ENCODE measurements at places on chromosomes 4 and X.

DNA sequence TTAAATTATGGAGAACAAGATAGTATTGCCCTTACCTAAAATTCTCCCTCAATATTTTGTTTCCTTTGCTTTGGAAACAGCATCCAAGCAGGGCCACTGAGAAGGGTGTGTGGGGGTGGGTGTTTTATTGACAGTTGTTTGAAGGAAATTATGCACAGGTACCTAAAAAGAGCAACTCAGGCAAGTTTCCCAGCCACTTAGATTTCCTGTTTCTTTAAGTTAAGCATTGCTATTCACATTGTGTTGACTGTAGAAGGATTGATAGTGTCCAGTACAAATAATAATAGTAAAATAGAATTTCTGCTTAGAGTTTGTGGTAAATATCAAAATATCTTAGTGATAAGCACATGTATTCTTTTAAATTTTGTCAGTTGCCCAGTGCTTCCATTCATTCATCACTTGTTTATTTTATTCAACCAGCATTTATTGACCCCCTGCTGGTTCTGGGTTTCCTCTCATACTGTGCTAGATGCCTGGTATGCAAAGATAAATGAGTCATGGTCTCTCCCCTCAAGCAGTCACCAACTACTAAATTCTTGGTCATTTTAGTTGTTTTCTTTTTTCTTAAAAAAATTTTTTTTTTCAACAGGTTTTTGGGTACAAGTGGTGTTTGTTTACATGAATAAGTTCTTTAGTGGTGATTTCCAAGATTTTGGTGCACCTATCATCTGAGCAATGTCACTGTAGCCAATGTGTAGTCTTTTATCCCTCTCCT, 50.0 kb downstream of the GALNT7 start:
- no peak for DNase-seq

DNA sequence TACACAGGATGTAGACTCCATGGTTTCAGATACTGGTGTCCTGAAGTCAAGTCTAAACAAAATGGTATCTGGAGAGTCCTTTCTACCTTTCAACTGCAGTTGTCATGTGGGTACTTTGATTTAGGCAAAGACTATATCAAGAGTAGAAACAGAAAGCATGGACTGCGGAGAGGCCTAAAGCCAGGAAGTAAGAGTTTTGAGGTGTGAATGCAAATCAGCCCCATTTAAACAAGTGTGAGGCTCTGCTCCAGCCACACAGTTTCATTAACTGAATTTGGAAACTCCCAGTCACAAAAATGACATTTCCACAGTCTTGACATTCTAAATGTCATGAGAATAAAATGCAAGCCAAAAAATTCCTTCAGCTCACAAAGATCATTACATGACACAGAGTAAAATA, 87.2 kb upstream of the MCF2 start:
- no peak for DNase-seq

DNA sequence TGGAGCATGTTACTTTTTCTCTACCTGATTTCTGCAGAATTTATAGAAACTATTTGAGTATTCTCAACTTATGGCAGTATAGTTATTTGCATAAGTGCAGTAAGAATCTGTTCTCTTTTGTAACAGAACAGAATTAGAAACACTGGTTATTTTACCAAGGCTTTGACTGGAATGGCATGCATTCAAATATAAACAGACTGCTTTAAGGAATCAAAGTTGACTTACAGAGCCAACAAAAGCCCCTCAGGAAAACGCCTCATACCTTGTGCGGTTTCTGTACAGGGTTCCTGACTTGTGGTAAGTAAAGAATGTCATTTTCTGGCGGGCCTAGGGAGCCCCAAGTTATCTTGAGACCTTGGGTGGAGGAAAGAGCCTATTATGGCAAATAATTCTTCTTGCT, 97.1 kb downstream of the GPR143 start:
- DNase-seq, result no peak

DNA sequence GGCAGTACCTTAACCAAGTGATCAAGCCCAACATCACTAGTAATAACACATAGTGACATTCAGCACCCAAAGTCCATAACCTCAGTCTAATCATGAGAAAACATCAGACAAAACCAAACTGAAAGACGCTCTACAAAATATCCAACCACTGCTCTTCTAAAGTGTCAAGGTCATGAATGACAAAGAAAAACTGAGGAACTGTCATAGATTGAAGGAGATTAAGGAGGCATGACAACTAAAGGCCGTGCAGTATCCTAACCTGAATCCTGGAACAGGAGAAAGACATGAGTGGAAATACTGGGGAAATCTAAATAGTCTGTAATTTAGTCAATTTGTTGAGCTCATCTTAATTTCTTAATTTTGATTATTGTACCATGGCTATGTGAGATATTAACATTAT, 38.2 kb upstream of the EXOC1L start:
- no peak for DNase-seq

DNA sequence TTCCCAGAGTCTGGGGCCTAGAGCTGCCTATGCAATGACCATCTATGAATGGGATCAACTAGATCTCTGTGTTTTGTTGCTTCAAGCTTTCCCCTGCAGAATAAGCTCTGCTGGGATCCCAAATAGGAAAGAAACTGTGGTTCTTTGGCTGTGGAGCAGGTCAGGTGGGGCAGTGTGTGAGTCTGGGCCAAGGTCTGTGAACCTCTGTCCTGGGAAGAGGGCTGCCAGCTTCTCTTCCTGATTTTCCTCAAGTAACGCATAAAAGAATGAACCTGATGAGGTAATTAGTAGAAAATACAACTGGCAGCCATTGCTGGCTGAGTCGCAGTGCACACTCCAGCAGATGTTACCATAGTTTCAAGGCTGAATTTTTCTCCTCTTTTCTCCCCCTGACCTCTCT, 4.6 kb upstream of the PIN4 start:
- no peak for DNase-seq

GRCh38 chr4:105002278-105002677, 144.4 kb upstream of the TET2 start:
- no peak for DNase-seq

GRCh38 chrX:42128020-42128419, 204.7 kb upstream of the CASK start:
- no peak for DNase-seq

DNA sequence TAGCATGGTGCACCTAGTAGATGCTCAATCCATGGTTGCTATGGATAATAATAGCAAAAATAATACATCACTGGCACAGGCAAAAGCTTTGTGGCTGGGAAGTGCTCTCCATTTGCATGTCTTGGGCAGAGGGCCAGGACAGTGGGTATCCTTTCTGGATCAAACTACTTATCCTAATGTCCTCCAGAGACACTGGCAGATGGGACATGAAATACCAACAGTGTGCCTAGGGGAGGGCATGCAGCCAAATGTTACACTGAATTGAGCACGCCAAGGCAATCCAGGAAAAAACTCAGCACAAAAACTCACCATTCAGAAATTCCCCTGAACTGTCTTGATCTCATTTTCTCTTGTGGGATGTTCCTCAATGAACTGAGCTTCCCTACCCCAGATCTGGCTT, 98.6 kb upstream of the SCML1 start:
- no peak for DNase-seq

GRCh38 chrX:6718766-6719165, 183.8 kb upstream of the VCX3A start:
- no peak for DNase-seq

DNA sequence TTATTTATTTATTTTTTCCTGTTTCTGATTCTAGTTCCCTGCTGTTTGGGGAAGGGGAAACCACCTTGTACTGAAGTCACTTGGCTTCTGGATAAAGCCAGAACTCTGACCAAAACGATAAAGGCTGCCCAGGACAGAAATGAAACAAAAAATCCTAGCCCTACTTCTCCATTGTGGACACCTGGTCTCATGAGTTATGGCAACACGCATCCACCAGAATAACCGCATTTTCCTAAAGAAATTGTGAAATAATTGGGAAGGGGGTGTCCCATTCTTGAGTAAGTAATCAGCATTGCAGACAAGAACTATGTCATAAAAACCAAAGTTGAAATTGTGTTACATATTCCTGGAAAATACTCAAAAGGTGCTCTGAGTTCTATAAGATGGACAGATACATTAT, 42.1 kb downstream of the SLC9A7 start:
- no peak for DNase-seq

GRCh38 chr4:57351731-57352130, 241.5 kb upstream of the IGFBP7 start:
- no peak for DNase-seq

GRCh38 chr4:158314756-158315487, 104.6 kb downstream of the TMEM144 start:
- DNase-seq, result no peak

GRCh38 chrX:26442340-26442739, 226.4 kb downstream of the MAGEB5 start:
- no peak for DNase-seq

GRCh38 chr4:53130896-53131561, 234.8 kb downstream of the SCFD2 start:
- DNase-seq, result no peak

DNA sequence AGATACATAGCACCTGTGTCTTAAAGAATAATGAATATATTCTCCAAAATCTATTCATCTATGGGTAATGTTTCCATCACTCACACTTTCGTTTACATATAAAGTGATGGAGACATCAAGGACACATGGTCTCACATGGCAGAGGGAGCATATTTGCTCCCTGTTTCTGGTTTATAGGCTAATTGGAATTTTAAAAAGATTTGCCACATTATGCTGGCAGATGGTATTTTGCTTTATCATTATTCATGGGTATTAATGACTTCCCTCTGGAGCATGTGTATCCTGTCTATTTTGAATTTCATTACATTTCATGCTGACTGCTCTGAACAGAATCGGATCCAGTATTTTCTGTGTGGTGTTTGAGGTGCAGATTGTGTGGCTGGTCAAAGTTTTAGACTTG, 79.0 kb downstream of the PDGFRA start:
- DNase-seq, result no peak

GRCh38 chrX:87805829-87806490, 288.4 kb downstream of the KLHL4 start:
- DNase-seq, result no peak

- no peak for DNase-seq
Measured at GRCh38 chr4:17493619-17494018, 18.3 kb downstream of the QDPR start.

DNA sequence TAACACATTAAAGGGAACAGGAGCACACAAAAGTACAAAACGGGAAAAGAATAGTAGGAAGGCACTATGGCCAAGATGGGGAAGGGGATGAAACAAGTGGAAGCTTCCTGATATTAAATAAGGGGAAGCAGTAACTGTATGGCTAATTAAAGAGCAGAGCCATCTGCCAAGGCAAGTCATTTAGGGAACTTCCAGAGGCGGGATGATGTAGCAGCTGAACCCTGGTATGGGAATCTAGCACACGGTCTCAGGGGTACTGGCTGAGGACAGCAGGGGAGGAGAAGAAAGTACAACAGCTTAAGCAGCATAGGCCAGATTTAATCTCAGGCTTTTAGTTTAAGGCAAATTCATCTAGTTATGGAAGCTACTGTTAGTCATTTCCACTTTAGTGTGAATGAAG, 59.1 kb downstream of the IGFBP7 start:
- DNase-seq, result no peak

DNA sequence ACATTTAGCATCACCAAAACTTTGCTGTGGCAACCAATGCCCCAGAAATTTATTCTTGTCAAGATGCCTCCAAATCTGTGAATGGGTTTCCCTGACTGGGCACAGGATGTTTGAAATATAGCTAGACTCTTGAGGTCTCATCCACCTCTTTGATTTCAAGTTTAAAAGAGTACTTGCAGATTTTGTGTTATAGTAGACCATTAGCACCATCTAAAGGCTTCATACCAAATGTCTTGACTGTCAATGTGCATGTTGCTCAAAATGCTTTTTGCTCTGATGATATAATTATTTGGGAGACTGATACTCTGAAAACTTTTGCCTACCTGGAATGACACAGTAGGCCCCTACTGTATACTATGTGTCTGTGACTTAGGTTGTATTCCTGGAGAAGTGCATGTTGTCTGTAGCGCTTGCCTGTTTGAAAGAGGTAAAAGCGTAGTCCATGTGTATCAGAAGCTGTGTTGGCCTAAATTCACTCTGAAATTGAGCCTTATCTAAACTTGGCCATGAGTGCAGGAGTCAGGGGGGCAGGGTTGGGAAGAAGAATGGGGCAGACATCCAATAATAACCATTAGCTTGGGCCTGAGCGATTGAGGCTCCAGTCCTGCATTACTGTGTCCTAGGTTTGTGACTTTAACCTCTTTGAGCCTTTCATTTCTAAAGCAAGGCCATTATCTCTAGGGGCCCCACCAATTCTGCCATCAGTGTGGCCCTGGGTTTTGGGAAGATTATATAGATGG, 33.8 kb downstream of the NDP start:
- no peak for DNase-seq

DNA sequence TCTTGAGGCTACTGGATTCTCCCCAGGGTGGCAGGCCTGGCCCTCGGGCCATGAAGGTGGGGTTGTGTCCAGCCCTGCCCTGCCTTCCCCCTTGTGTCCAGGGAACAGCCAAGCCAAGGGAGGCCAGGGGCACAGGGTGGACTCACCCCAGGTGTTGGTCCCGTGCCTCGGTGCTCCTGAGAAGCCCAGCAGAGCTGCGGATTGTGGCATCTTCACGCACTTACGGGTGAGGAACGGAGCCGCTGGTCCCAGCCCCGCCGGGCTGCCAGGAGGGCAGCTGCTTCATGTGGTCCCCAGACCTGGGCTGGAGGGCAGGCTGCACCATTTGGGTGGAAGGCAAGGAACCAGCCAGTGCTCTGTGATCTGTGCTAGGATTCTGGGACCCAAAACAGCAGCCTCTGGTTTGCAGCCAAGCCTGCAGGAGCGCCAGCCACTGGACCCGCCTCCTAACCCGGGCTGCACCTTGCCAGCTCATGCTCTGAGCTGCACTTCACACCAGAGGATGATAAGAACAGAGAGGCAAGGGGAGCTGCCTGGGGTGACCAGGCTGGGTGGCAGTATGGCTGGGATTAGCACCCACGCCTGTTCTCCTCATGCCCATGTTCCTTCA, 36.1 kb upstream of the HMX1 start:
- DNase-seq, result no peak

DNA sequence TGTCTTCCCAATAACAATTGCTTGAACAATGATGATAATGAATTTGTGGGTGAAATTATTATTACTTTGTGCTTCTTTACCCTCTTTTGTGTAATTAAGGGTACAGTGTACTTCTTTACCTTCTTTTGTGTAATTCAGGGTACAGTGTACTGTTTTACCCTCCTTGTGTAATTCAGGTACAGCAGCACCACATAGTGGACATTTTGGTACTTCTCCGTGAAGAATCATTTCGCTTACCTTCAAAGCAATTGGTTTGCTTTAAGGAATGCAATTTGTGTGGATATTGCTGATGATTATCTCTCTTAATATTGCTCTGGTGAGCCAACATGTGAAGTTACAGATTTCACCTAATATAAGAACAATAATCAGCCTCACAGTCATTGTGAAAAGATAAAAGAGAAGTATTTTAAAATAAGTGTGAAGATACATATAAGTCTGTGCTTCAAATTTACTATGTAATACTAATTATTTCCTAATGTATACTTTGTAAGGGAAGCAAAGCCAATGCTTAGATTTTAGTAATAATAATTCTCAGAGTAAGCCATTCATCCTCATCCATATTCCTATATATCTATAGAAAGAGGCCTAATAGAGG, 27.2 kb upstream of the SEC24B start:
- DNase-seq, result peak; percentile 42

GRCh38 chrX:140050906-140051305, 85.6 kb upstream of the CXorf66 start:
- DNase-seq, result peak; percentile 14

Measured in neural crest cell (in vitro differentiated cells).